Activated T-helper 1 cell treated with Interleukin-2 at 50 U/mL for 16 hours (primary cell): ENCODE measurements at places on chromosomes 1 and 21.

DNA sequence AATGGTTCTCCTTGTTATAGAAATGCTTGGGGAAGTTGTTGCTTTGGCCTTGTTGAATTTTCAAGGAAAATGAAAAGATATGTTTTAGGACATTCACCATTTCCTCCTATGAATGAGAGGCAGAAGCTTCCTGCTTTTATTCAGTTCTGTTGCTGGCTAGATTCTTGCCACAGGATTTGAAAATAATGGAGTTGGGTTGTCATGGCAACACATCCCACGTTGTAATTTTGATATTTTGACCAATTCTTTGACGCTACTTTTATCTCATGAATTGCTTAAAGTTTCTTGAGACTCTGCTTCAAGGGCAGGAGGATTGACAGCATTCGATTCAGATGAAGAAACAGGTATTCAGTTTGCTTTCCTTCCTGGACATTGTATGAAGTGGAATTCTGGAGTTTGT, 331.5 kb downstream of the PRDM2 start:
- no peak for DNase-seq

GRCh38 chr1:2971101-2971501, 50.2 kb upstream of the ACTRT2 start:
- DNase-seq, result no peak

DNA sequence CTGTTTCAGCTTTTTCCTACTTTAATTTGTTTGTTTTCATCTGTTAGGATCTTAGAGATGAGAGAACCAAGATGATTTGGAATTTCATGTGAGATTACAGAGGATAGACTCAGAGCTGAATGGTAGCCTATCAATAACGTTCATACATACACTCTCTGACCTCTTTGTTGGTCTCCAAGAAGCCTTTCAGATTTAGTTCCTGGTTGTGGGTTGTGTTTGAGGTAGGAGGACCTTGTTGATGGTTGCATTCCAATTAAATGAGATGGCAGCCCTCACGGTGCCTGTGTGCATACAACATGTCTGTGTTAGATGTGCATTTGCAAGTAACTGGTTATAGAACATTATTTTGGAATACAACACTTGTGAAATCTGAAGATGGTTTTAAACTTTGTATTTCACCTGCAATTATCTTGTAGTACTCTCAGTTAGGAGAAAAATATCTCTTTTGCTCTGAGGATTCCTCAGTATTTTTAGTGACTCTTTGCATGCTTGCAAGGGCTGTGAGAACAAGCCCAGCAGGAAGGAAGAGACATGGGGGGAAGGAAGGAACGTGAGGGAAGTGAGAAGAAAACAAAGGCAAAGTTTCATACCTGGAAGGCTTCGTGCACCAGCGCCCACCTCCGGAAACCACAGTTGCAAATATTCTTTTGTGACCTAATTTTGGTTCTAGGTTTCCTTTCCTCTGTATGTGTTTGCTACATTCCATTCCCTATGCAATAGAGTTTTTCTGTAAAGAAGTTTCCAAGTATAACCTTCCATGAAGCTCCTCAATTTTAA, 291.8 kb downstream of the DISC1 start:
- DNase-seq, result no peak

- DNase-seq, result no peak
Measured at GRCh38 chr1:6802893-6803292, 17.6 kb downstream of the CAMTA1 start.

GRCh38 chr1:11539850-11540772, 61.2 kb downstream of the DISP3 start:
- DNase-seq, result no peak

DNA sequence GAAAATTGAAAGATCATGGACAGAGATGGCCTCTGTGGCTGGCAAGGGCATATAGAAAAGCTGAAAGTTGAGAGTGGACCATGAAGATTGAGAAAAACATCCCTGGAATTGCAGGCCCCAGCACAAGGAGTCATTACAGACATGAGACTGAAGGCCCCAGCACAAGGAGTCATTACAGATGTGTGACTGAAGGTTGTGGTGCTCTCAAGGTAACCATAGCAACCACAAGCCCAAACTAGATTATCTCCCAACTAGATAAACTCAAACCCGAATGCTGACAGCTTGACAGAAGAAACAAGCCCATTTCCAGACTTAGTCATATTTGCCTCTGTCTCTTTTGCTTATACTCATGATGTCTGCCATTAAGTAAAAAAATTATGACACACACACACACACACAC, 1252.1 kb upstream of the ADGRL4 start:
- no peak for DNase-seq

DNA sequence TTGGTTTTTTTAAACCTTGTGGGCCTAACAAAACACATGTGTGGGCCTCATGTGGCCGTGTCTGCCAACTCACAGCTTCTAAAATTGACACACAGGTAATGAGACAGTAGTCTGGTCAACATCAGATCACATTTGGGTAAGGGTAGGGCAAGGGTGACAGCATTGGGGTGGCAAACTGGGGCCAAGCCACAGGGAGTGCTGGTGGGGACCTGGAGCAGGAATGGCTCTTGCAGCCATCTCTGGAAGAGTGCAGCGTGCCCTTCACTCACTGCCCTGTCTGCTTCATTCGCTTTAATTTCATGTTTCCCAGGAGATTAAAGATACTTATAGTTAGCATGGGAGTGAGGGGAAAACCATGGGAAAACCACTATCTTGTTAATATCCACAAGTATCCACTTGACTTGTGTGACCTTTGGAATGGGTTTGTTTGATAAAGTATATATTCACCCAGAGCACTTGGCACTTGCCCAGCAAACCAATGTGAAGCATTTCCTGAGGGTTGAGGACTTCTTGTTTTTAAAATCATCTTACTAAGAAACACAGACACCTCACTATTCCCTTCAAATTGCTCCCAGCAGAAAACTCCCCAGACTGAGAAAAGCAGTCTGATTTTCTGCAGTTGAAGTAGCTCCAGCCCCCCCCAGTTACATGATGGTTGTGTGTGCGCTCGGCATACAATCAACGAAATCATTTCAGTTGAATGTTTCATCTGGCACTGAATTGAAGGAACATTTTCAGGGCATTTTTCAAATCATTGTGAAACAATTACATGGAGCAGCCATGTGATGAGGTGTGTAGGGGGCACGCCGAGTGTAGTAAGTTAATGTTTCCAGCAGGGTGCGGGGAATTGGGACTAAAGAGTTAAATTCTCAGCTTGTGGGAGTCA, 175.7 kb downstream of the VPS13D start:
- DNase-seq, result no peak

GRCh38 chr21:46080171-46081021, 17.5 kb upstream of the COL6A2 start:
- DNase-seq, result no peak

GRCh38 chr1:48563021-48563420, 91.0 kb upstream of the SPATA6 start:
- DNase-seq, result no peak

DNA sequence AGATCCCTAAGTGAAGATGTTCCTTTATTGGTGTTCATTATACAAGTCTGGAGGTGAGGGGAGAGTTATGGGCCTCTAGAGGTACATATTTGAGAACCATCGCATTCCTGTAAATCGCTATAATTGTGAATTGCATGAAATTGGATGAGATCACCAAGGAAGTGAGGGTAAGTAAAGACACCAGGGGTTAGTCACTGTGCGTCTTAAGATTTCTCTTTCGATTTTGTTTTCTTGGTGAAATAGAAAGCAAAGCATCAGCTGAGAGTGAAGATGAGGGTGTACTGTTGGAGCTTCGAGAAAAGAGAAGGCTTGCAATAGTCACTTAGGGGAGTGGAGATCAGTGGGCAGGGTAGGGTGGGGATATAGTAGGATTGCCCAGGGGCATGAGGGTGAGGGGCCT, 82.1 kb downstream of the RAVER2 start:
- DNase-seq, result no peak

DNA sequence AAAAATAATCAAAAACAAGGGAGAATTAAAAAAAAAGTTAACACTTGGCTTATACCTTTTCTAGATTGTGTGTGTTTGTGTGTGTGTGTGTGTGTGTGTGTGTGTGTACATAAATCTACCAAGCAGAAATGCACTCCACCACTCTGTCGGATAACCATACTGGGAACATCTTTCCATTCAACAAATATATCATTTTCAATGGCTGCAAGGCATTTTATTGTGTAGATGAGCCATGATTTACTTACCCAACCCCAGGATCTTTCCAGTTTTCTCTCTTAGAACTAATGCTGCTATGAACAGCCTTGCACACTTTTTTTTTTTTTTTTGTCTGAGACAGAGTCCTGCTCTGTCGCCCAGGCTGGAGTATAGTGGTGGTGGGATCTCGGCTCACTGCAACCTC, 25.8 kb downstream of the LRRC38 start:
- no peak for DNase-seq

DNA sequence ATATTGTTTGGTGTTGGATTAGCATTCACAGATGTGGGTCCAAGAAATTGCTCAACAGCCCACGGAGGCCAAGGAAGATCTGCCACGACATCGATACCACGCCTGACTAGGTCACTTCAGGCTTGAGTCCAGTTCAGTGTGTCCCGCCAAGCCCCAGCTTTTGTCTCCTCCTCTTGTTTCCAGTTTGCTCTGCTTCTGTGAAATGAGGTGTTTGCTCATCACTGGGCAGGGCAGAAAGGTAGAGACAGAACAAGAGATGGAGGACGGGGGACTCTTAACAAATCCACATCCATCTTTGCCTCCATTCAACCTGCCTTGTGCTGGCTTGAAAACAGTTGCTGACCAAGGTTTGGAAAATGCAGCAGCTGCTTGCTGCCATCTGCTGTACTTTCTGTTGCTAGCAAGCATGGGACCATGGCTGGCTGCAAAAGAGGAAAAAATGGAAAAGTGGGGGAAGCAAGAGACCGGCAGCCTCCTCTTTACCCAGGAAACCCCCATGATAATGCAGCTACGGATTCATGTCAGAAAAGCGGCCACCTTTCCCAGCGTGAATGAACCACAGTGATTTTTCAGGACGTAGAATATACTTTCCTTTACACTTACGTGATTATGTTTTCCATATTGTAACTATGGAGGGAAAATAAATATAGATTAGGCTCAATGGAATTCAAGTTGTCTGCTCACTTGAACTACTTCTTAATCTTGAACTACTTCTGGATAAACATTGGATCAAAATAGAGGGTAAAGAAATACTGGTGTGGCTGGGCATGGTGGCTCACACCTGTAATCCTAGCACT, 80.2 kb upstream of the GREM2 start:
- DNase-seq, result no peak

DNA sequence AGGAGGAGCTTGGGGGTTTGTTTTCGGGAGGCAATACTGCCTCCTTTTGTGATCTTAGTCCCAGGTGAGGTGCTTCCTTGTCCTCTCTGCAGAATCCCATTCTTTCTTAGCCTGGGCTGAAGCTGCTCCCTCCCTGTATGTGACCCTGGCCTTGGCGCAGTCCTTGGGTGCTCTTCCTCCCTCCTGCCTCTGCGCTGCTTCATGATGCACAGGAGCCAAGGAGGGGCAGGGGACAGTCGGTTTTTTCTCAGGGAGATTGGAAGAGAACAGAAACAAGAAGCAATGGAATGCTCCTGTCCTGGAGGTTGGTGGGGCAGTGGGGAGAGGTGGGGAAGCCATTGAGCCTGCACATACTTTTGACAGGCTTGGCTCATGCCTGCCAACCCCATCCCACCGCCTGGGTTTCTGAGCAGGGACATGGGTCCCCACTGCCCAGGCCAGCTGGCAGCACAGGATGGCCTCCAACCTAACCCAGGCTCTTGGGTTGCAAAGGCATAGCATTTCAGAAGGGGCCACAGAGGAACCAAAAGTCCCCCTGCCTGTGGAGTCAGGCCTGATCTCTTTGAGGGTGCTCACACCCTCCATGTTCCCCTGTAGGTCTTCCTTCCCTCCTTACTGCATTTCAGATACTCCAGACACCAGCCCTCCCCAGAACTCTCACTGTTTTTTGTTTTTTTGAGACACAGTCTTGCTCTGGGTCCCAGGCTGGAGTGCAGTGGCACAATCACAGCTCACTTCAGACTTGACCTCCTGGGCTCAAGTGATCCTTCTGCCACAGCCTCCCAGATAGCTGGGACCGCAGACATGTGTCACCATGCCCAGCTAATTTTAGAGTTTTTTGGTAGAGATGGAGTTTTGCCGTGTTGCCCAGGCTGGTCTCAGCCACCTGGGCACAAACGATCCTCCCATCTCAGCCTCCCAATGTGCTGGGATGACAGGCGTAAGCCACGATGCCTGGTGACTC, 16.1 kb downstream of the IL6R start:
- no peak for DNase-seq

DNA sequence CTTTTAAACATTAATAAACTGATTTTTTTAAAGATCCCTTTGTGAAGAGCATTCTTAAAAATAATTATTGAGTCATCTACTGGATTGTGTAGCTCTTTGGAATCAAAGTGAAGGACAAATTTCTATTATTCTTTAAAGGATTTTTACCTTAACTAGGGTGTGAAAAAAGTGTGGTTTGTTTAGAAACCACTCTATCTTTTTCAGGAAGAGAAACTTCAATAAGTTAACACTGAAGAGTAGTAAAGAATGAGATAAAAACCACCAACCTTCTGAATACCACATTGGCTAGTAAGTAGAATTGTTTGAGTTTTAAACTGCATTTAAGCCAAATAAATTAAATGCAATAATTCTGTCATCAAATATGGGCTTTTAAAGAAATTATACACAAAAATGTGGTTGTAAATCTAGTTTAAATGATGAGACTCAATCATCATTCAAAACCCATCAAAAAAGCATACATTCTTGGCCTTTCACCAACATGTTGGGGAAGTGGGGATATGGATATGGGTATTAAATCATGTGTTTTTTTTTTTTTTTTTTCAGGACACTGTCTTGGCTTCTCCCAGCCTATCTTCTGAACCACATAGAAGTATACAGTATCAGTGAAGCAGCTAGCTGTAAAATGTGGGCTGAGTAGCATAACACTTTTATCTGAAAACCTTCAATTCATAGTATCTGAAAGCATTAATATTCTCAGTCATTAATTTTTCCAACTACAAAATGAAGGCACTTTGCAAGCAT, 4.8 kb downstream of the S1PR1 start:
- no peak for DNase-seq

DNA sequence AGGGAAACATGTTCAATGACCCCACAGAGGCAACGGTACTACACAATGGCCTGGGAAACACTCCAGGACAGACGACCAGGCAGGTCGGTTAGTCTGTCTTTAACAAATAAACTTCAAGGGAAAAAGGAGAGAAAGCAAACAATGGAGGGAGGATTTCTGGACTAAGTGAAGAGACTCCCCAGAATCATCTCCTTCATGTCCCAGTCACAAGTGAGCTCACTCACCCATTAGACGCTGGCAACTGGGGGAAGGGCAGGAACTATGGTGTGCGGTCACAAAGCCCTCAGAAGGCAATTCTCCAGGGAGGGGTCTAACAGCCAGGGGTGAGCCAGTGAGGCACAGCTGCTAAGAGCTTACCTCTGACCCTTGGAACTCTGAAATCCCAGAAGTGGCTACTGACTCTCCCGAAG, 55.7 kb upstream of the NADK start:
- no peak for DNase-seq

DNA sequence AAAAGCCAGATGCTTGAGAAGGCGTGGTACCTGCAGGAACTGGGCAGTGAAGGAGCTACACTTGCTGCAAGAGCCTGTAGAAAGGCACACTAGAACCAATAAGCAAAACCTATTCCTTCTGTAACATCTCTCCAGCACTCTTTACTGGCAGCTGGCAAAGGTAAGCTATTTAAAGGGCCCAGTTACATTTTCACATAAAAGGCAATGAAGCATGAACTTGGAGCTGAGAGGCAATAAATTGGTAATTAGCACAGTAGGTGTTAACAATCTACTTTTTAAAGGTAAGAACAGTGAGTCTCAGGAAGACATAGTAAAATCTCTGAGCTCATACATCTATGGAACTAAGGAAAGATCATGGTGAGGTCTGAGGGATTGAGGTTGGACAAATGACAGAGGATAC, 167.1 kb upstream of the OLFM3 start:
- DNase-seq, result no peak

- no peak for DNase-seq
Measured at GRCh38 chr1:243731974-243732625, 117.9 kb downstream of the AKT3 start.
